ENCODE measurements at places on chromosomes 13 and 19. TPM values are rescaled to one million over a fixed set of nuclear protein-coding genes. Genes with fewer than 3 reads are reported as not detected.

The FGF9 gene
- total RNA-seq = 0.04 TPM

The NKG7 gene
- total RNA-seq = not detected

The IGSF23 gene
- total RNA-seq = not detected

The C1QTNF9B gene
- not detected for total RNA-seq

The FFAR3 gene
- total RNA-seq = not detected

DNA sequence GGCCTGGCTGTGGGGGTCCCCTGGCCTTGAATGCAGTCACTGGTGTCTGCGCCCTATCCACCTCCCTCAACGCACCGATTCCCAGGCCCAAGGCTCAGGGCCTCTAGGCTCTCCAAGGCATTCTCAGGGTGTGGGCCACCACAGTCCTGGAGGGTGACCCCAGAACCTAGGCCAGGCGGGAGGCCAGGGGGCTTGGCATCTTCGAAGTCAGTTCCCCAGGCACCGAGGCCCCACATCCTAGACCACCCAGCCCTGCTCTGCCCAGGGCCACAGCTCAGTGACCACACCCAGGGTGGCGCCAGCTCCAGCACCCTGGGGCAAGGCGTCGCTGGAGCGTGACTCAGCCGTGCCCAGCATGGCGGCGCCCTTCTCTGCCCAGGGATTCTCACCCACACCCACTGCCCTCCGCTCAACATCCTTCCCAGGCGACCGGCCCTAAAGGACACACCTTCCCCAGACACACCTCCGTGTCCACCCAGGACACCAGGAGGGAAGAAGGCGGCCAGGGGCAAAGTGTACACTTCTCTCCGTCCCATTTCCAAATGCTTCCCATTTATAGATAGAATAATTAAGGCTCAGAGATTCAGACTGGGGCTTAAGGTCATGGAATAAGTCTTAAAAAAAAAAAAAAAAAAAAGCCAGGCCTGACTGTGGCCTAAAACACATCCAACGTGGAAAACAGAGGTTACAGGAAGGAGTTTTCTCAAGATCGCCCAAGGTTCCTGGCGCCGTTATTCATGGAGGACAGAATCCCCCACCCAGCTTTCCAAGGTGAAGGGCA, 36.4 kb upstream of the NANOS3 start:
- peak; percentile 56 for DNase-seq

GRCh38 chr13:112614835-112615234, 26.9 kb upstream of the TUBGCP3 start:
- DNase-seq = no peak

- DNase-seq = no peak
Measured at GRCh38 chr19:2014731-2015607, 545 bp downstream of the BTBD2 start.

- no peak for DNase-seq
Measured at GRCh38 chr13:43085545-43085944, 62.2 kb downstream of the DNAJC15 start.

- DNase-seq = no peak
Measured at GRCh38 chr19:3712663-3713611, 4.8 kb downstream of the TJP3 start.

DNA sequence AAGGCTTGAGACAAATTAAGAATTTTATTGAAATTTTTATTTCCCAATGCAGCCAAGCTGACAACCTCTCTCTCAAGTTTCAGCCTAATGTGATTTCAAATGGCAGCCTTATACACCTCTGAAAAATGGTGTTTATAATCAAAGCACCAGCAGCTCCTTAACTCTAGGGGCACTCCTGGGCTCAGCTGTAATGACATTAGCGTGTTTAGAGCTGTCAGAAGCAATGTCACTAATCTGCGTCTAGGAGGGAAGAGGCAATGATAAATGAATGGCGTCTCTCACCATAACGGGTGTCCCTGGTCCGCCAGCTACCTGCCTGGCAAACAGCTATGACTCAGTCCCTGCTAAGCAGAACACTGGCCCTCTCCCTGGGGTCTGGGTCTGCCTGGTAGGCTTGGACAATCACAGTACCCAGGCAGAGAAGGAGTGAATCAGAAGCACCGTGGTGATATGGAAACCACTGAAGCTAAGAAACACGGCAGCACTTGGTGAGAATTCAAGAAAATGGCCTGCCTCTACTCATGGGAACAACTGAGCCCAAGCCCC, 131.8 kb upstream of the VSTM2B start:
- DNase-seq = no peak

DNA sequence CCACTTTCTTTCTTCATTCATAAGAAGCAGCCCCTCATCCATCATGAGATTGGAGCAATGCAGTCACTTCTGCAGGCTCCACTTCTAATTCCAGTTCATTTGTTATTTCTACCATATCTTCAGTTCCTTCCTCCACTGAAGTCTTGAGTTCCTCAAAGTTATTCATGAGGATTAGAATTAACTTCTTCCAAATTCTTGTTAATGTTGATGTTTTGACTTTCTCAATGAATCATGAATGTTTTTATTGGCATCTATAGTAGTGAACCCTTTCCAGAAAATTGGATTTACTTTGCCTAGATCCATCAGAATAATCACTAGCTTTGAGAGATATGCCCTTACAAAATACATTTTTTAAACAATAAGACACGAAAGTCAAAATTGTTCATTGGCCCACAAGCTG, 2567.7 kb upstream of the PCDH20 start:
- no peak for DNase-seq

DNA sequence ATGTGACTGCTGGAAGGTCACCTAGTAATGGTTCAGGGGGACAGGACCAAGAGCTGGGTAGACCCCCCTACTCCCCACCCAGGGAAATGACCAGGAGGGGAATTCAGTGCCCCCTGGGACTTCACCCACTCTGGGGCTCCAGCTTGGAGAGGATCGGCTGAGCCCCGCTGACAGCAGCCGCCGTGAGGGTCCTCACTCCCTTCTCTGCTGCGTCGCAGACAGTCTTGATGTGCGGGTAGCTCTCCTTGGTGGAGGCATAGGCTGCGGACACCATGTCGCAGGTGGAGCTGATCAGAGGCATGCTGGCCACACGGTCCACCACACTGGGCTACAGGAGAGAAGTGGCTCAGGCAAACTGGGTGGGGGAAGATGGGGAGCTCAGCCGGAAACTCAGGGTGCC, 7.8 kb downstream of the PLIN3 start:
- DNase-seq = no peak

Data from foreskin keratinocyte (primary cell).